T-helper 9 cell (primary cell): ENCODE measurements at places on chromosomes 6 and 20.

- DNase-seq: no peak
Measured at GRCh38 chr6:125748406-125749172, 843 bp upstream of the HEY2 start.

DNA sequence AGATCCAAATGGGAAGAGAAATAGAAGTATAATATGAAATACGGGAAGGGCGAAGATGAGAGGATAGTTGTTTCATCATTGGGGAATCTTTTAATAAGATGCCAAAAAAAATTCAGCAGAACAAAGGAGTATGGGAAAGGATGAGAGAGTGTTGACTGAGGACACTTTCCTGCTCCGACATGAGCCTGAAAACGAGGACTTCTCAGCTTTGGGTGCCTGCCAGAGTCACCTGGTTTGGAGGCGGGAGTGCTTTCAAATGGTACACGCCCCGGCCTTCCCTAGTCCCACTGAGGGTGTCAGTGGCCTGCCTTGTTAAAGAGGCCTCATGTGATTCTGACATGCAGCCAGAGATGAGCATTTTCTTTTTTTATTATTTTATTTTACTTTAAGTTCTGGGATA, 250.9 kb downstream of the ANKRD60 start:
- DNase-seq: no peak

GRCh38 chr6:49513153-49513989, 13.6 kb downstream of the GLYATL3 start:
- no peak for DNase-seq

- DNase-seq: no peak
Measured at GRCh38 chr6:1487239-1487638, 97.9 kb downstream of the FOXF2 start.

DNA sequence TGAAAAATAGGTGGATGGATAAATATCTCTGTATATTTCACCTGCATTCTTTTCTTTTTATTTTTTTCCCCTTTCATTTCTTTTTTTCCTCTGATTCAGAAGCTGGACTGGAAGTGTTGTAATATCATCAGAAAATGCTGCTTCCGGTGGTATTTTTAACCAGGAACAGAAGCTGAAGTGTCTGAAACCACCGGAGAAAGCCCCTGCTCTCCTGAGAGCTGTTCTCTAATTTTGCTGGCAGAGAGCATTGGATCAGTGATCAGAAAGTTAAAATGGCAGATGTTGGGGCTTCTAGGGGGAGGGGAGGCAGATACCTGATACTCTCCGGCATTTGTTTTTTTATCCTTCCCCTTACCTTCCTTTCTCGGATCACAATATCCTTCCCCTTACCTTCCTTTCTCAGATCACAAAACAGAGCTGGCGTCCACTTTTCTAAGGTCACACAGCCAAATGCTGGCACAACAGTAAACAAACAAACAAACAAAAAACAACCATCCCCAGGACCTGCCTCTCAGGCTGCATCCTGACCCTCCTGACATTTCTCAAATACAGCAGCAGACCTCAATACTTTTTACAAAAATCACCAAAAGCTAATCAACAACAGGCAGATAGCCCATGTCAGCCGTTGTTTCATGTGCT, 143.2 kb upstream of the ZNF217 start:
- no peak for DNase-seq

DNA sequence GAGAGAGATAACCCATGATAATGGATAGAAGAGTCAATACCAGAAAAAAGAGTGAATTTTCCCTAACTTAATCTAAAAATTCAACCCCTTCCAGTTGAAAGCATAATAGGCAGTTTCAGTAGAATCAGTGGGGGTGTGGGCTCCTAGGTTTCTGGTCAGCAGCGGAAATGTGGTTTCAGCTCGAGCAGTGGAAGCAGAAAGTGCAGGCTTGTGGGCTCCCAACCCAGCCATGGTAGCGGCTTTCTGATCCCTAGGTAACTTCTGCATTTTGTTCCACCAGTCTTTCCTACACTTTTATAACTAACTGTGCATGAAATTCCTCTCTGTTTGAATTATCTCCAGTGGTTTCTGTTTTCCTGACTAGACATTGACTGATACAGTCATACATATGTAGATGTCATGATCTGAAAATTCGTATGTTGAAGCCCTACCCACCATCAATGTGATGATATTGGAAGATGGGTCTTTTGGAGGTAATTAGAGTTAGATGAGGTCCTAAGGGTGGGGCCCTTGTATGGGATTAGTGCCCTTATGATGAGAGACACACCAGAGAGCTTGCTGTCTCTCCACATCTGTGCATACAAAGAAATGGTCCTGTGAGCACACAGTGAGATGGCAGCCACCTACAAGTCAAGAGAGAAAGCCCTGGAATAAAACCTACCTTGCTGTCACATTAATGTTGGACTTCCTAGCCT, 6.5 kb upstream of the DDO start:
- no peak for DNase-seq

DNA sequence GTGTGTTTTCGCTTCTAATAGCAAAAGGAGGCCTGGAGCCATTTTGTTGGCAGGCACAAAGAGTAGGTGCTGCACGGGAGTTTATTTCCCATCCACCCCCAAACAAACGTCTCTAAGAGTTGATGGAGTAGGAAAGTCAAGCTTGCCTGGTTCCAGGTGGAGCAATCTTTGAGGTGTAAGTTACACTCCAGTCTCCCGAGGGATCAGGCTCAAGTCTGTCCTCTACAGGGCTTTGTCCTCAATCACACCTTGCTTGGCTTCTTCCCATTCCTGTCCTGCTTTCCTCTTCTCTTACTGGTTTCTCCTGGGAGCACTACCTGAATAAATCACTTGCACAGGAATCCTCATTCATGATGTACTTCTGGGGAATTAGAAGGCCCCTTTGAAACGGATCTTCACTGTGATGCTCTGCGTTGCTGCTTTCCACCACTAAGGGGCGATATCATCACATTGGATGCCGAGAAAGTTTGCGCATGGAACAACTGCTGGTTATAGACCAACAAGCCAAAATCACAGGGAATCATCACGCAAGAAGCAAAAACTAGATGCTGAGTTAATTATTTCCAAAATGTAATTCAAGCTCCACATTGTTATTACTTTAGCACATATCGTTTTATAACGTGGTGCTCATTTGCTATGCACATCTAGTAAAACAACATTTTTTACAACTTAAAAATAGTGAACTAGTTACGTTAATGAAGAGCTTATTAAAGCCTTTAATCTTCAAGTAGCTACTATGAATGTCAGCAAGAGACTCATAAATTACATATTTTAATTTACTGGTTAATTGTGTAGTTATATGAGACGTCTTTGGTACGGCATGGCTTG, 156.8 kb downstream of the DNAH8 start:
- DNase-seq: peak; percentile 46

- DNase-seq: no peak
Measured at GRCh38 chr20:19712721-19713260, 45.3 kb upstream of the RIN2 start.

DNA sequence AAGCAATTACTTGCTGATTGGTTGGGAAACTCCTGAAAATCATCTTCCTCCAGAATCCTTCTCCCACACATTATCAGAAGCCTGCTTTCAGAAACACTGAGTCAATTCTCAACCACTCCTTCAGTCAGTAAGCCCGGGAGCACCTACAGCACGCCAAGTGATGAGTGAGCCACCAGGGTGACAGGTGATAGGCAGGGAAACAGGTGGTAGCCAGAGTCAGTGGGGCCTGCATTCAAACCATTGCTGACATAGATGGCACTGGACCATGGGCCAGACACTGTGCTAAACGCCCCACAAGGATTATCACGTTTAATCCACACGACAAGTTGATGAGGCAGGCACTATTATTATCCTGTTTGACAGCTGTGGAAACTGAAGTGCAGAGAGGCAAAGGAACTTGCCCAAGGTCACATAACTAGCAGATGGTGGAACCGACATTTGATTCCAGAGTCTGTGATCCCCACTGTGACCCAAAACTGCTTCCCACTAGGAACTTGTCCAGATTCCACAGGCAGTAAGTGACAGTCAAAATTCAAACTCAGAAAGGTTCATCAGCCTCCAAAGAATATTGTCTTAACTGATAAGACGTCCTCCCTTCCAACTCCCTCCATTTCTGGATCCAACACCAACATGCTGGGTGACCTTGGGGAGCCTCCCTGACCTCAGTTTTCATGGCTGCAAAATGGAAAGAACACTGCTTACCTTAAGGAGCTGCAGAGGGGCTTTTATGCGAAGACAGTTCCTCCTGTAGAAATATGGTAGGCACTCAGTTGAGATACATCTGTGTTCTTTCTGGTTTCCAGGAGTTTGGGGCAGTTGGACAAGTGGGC, 23.9 kb upstream of the TOP1 start:
- DNase-seq: no peak

DNA sequence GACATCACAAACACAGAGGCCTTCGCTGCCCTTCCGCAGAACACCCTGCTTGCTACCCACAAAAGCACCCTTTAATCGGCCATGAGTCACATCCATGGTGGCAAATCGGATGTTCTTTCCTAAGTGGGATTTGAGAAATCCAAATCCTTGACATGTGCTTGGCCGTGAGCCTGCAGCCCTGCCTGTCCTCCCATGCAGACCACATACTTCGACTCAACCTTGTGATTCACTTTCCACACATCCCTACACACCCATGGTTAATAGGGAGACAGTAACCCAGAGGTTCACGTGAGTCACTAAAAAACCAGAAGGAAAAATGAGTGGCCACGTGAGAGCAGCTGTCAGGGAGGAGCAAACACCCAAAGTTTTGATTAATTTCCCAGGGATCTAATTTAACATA, 19.4 kb downstream of the RAMACL start:
- DNase-seq: no peak

DNA sequence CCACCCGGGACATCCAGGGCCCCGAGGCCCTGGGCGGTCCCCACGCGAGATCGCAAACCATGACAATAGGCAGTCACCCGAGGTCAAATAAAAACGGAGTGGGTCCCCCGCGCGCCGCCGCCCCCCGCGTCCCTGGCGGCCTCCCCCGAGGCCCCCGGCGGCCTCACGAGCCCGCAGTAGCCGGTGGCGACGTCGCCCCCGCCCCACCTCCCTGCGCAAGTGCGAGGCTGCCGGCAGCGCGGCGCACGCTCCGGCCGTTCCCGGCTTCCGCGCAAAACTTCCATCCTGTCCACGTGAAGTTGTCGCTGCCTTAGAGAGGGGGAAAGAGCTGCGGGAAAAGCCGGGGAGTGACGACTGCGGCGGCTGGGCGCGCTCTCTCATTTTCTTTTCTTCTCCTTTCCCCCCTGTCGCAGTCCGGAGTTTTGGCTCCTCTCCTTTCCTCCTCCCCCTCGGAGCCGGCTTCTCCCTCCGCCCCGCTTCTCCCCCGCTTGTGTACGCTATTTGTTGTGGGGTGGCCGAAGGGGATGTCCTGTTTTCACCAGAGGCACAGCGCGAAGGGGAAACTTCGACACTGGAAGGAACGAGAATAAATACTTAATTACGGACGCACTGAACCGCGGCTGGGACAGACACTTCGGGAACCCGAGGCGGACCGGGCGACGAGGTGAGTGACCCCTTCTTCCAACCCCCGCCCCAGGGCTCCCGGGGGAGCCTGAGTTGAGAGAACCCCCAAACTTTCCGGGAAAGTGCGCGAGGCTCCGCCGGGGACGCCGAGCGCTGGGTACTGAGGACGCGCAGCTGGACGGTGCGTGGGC, at the start of gene EYA4:
Gene EYA4 (plus strand): TSS at position 272 of the 815 bp plus-strand sequence. CDS start 33,424 bp downstream, outside the sequence.
- DNase-seq: no peak

GRCh38 chr6:103870970-103871369, 988.7 kb downstream of the HACE1 start:
- DNase-seq: no peak
